ENCODE measurements at places on chromosomes 11 and 22. TPM values are rescaled to one million over a fixed set of nuclear protein-coding genes. Genes with fewer than 3 reads are reported as not detected.

TRIM66 gene
- 25.7 TPM for total RNA-seq

BCO2 gene
- 9.6 TPM for total RNA-seq

DNA sequence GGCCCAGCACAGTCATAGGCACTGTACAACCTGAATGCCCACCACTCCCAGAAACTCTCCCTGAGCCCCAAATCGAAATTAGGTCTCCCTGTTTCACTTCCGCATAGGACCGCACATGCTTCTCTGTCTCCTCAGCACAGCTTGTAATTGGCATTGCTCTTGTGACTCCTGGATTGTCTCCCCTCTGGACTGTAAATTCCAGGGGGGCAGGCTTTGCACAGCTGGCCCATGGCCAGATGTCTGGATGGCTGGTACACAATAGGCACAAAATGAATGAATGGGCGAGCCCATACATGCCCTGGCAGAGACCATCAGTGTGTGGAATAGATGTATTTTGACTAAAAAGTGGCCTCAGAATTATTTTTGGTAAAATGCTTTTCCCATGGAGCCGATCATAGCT, 63.3 kb upstream of the PHF21B start:
- DNase-seq = no peak

DNA sequence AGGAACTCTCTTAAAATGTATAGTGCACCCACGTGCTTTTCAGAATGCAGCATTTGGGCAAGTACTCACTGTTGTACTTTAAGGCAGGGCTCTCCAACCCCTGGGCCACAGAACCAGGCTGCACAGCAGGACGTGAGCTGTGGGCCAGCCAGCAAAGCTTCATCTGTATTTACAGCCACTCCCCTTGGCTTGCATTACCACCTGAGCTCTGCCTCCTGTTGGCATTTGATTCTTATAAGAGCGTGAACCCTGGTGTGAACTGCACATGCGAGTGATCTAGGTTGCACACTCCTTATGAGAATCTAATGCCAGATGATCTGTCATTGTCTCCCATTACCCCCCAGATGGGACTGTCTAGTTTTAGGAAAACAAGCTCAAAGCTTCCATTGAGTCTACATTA, 3.0 kb downstream of the C11orf58 start:
- no peak for DNase-seq
